ENCODE measurements at places on chromosomes 12 and 14. TPM values are rescaled to one million over a fixed set of nuclear protein-coding genes. Genes with fewer than 3 reads are reported as not detected.

- no peak for DNase-seq
These were observed 382.3 kb downstream of the PCNX1 start for GRCh38 chr14:71289536-71289935.

- no peak for DNase-seq
These were observed 23.0 kb downstream of the TSHR start for GRCh38 chr14:80978403-80978802.

DNA sequence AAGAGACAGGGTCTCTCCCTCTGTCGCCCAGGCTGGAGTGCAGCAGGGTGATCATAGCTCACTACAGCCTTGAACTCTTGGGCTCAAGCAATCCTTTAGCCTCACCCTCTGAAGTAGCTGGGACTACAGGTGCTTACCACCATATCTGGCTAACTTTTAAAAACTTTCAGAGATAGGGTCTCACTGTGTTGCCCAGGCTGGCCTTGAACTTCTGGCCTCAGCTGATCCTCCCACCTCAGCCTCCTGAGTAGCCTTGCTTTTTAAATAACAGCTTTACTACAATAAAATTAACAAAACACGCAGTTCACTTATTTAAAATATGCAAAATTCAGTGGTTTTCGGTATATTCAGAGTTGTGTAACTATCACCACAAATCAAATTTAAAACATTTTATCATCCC, 79.0 kb downstream of the RCOR1 start:
- DNase-seq = no peak

CLEC4D gene
- total RNA-seq = not detected

HOXC12 gene
- under 0.01 TPM for total RNA-seq

DNA sequence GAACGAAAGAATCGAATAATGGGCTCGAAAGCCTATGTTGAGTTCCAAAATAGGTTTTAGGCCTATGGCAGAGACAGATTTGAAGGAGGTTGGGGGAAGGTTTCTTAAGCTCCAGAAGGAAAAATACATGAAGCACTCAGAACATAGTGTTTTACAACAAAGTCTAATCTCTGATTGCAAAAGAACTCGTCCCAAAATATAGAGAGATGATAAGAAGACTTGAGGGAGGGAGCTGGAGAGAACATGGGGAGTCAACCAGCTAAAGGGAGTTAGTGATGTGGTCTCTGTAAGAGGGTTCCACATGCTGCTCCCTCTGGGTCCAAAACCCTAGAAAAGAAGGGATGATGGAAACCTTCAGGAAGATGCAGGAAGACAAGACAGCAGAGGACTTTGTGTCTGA, 54.8 kb upstream of the DAAM1 start:
- DNase-seq = peak; percentile 66

FGF23 gene
- total RNA-seq = not detected

- no peak for DNase-seq
These were observed 108.5 kb downstream of the ARF6 start for GRCh38 chr14:50001151-50001998.

- DNase-seq = no peak
These were observed 305.6 kb downstream of the RAD51B start for GRCh38 chr14:68124979-68125731.

GRCh38 chr14:75126121-75126544, 715 bp downstream of the NEK9 start:
- peak; percentile 51 for DNase-seq

DNA sequence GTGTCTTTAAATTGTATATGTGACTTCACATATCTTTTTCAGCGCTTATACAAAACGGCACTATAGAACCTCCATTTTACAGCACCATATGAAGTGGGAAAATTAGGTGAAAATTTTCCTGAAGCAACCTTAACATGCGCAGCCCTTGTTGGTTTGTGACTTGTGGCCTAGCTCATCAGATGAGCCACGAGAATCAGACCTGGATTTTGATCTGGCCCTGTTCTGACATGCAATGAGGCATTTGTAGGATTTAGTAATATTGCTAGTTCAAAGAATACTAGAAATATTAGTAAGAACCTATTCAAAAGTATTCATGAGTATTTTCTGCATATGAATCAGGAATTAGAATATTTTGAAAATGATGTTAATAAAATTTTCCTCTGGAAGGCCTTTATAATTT, 2.9 kb downstream of the CDKN1B start:
- DNase-seq = no peak

DNA sequence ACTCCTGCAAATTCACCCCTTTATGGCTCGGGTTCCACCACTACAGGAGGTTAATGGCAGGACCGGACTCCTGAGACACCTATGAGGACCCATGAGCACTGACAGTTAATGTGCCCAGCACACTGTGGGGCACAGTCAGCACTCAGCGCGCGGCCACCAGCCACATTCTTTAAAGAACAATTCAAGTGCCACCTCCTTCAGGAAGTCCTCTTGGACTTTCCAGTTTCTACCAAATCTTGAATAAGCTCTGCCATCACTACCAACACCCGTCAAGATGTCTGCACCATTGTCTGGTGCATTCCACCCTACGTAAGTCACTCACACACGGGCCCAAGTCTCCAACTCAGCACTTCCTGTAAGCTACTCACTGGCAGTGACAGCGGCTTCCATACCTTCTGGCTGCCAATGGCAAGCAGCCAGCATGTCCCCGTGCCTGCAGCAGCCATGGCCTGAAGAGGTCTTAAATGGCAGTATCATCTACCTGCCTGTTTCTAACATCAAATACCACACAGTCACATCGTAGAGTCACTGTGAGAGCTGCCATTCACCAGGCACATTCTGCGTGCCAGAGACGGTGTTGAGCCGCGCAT, 48.5 kb downstream of the CDC42BPB start:
- DNase-seq = no peak

- peak; percentile 36 for DNase-seq
These were observed 65.8 kb upstream of the DACT1 start for GRCh38 chr14:58571769-58572472.

GRCh38 chr12:30138483-30138882, 354.7 kb upstream of the TMTC1 start:
- no peak for DNase-seq

- DNase-seq = no peak
These were observed 69.4 kb upstream of the RHOJ start for GRCh38 chr14:63134801-63135200.

DNA sequence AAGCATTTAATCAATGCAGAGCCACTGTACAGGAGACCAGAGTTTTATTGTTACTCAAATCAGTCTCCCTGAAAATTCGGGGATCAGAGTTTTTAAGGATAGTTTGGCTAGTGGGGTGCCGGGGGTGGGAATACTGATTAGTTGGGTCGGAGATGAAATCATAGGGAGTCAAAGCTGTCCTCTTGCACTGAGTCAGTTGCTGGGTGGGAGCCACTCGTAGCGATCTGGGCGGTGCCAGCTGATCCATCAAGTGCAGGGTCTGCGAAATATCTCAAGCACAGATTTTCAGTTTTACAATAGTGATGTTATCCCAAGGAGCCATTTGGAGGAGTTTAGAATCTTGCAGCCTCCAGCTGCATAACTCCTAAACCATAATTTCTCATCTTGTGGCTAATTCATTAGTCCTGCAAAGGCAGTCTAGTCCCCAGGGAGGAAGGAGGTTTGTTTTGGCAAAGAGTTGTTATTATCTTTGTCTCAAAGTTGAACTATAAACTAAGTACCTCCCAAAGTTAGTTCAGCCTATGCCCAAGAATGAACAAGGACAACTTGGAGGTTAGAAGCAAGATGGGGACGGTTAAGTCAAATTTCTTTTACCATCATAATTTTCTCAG, 169.4 kb upstream of the PLEKHG7 start:
- DNase-seq = peak; percentile 34

DNA sequence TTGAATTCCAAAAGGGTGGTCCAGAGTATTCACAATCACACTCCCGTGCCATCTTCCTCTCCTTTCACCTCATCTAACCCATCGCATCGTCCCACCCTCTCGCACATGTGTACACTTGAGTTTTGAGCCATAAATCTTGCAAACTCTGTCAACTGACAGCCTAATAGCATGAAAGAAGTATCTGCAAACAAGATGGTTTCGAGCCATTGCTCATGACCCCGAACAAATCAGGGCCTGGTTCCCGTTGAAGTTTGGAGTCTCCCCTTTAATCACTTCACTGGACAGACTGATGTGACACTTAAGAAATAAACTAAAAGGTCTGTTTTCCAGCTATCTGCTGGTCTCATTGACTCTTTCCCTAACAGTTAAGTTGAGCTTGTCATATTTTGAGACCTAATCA, 223.6 kb upstream of the SOX5 start:
- no peak for DNase-seq

MYF6 gene
- not detected for total RNA-seq

DNA sequence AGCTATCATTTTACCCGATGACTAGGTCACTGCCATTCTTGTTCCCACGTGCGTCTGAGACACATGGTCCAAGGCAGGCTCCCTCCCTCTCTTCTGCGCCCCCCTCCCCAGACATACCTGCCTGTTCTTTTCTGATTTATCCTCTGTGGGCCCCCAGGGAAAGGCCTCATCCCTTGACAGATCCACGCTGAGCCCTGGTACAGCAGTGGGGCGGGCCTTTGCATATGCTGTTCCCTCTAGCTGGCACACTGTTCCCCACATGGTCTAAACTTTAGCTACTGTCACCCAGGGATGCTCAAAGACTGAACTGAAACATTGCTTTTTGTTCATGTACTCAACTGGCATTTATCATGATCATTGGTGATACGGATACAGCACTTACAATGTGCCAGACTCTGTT, 122.5 kb downstream of the SCARB1 start:
- no peak for DNase-seq

- no peak for DNase-seq
These were observed 174.9 kb downstream of the PIK3C2G start for GRCh38 chr12:18436170-18436569.

DNA sequence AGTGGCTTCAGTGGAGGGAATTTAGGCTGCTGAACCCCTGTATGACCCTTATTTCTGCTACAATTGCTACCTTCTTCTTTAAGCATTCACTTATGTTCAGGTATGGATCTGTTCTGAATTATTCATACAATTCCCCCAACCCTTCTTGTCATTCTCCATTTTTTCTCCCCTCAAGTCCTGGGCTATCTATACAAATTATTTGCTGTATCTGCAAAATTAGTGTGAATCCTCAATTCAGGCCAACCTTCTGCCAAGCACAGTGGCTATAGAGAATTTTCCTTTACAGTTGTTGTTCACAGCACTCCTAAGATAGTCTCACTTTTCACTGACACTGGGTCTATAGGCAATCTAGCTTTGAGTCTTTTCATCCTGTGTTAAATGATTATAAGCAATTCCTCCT, 119.2 kb upstream of the CNTN1 start:
- no peak for DNase-seq

- peak; percentile 86 for DNase-seq
These were observed 30.4 kb upstream of the PLEKHG6 start for GRCh38 chr12:6280053-6280469.

- DNase-seq = no peak
These were observed 445.9 kb upstream of the RGS6 start for GRCh38 chr14:71486279-71486678.

DNA sequence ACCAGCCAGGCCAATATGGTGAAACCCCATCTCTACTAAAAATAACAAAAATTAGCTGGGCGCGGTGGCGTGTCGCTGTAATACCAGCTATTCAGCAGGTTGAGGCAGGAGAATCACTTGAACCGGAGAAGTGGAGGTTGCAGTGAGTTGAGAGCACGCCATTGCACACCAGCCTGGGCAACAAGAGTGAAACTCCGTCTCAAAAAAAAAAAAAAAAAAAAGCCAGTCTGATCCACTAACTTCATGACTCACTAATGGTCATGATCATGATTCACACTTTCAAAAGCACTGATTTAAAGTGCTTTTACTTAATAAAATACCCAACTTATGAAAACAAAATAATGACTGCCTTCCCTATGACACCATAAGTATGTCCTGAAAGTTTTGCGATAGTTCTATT, 38.4 kb upstream of the CPM start:
- DNase-seq = peak; percentile 44

DNA sequence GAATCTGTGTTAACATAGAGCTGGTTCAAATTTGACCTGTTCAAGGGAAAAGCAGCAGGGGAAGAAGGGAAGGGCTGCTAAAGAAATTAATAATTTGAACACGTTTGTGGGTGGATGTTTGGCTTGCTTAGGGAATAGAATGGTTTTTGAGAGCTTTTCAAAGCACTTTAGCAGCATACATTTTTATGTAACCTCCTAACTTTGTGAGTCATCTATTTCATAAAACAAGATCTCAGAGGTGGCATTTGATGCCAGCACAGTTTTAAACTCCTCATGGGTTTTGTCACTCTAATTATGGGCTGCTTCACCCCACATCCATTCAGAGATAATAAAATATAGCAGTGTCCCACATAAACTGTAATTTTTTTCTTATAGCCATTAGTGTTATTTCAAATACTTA, 143.8 kb downstream of the ACSS3 start:
- DNase-seq = no peak

GRIN2B gene
- under 0.01 TPM for total RNA-seq

DNA sequence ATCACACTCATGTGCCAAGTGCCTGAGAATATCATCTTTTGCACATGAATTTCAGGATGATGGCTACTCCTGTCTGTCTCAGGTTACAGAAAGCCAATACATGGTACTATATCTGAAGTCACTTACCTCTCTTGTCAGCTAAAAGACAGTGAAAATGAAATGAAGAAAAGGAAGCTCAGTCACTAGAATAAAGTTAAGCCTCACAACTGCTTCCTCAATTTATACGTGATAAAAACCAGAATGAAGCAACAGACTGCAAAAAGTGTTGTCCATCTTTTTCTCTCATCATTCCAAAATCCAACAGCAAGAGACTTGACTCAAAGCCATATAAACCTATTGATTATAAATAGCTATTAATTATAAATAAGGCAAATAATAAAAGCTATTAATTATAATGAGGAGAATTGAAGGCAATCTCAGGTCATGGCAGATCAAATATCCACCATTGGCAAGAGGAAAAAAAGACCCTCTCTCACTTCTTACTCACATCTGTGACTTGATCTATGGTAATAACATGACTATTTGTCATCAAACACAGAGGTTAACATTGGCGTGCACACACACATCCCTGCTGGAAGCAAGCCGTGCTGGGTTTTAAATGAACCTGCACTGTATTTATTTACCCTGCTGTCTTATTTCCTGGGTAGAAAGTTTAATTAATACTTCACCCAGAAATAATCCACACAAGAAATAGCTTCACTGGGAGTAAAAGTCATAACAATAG, 10.0 kb downstream of the NIN start:
- no peak for DNase-seq

IAPP gene
- not detected for total RNA-seq

DNA sequence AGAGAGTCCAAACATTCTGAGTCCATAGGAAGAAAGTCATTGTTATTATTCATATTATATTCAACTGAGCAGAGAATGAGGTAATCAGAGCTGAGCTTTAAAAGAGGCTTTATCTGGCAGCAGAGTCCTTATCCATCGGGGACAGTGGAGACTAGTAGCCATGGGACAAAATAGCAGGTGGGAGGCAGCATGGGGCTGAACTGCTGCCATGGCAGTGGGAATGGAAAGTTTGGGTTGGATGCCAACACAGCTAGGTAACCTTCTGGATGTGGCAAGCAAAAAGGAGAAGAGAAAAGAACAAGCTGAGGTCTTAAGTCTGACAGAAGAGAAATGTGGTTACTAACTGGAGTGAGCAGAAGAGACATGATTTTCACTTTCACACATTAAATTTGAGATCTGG, 71.0 kb upstream of the CDKN3 start:
- no peak for DNase-seq

All from fibroblast of villous mesenchyme (primary cell).